ENCODE measurements at places on chromosomes 7 and 10. TPM values are rescaled to one million over a fixed set of nuclear protein-coding genes. Genes with fewer than 3 reads are reported as not detected.

GRCh38 chr7:45590679-45591057, 16.5 kb downstream of the ADCY1 start:
- no peak overlapping the region for H3K4me3 ChIP-seq
- no peak for DNase-seq
- H3K27ac ChIP-seq: no peak overlapping the region

GRCh38 chr7:105261689-105262088, 127.0 kb downstream of the SRPK2 start:
- H3K4me1 ChIP-seq: no peaks in the 10 kb centered on the region
- H3K27ac ChIP-seq: no peak overlapping the region
- no peak overlapping the region for H3K4me3 ChIP-seq
- H3K36me3 ChIP-seq: no peaks in the 10 kb centered on the region
- no peaks in the 10 kb centered on the region for H3K27me3 ChIP-seq

GRCh38 chr7:134362587-134363483, 46.1 kb upstream of the SLC35B4 start:
- no peaks in the 10 kb centered on the region for H3K36me3 ChIP-seq
- H3K4me3 ChIP-seq: no peak overlapping the region
- H3K27ac ChIP-seq: peak overlapping the region; percentile 91
- peaks cover 71% of the 10 kb centered on the region for H3K4me1 ChIP-seq
- DNase-seq: peak; percentile 76

DNA sequence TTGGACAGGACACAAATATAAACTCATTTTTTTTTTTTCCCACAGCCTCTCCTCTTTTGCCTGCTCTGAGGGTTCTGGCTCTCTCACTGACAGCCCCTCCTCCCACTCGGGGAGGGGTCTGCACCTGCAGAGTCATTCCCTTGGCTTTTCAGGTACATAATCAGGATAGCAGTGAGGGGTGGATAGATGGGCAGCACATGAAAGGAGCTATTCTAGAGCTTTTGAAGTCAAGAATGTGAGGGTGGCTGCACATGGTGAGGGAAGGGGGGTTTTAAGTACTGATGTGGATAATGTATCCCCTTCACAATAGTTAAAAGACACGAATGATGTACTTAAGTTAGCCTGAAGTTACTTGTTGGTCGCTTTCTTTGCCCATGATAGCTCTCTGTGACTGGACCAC, 76.2 kb downstream of the CFAP58 start:
- H3K36me3 ChIP-seq: no peaks in the 10 kb centered on the region
- no peak overlapping the region for H3K27ac ChIP-seq
- H3K4me1 ChIP-seq: no peaks in the 10 kb centered on the region
- no peak for DNase-seq
- no peaks in the 10 kb centered on the region for H3K27me3 ChIP-seq
- H3K4me3 ChIP-seq: no peak overlapping the region

Gene SPDYE2
- not detected for total RNA-seq

Gene MRLN
- not detected for total RNA-seq

DNA sequence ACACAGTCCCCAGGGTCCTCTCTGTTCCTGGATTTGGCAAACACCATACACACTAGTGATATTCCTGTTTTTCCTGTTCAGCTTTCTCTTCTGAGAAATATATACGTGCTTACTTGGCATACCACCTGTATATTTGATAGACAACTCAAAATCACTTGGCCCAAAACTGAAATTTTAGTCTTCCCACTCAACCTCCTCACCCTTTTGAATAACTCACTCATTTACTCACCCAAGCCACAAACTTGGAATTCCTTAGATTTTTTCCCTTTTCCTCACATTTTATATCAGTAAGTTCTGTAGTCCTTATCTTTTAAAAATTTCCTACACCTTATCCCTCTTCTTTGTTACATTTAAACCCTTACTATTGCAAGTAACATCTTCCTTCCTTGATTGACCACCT, 143.4 kb downstream of the PPP1R3A start:
- no peaks in the 10 kb centered on the region for H3K36me3 ChIP-seq
- H3K27me3 ChIP-seq: no peaks in the 10 kb centered on the region
- H3K27ac ChIP-seq: no peak overlapping the region
- H3K4me3 ChIP-seq: no peak overlapping the region
- H3K4me1 ChIP-seq: no peaks in the 10 kb centered on the region

GRCh38 chr10:52213321-52213752, 100.7 kb upstream of the DKK1 start:
- H3K4me3 ChIP-seq: no peak overlapping the region
- no peaks in the 10 kb centered on the region for H3K4me1 ChIP-seq
- H3K27ac ChIP-seq: peak overlapping the region; percentile 81
- DNase-seq: no peak
- no peaks in the 10 kb centered on the region for H3K27me3 ChIP-seq
- H3K36me3 ChIP-seq: no peaks in the 10 kb centered on the region

GRCh38 chr7:23017309-23017708, 3.4 kb upstream of the HYCC1 start:
- H3K27me3 ChIP-seq: no peaks in the 10 kb centered on the region
- H3K27ac ChIP-seq: no peak overlapping the region
- no peak overlapping the region for H3K4me3 ChIP-seq
- peaks cover 6% of the 10 kb centered on the region for H3K4me1 ChIP-seq
- H3K36me3 ChIP-seq: no peaks in the 10 kb centered on the region
- DNase-seq: no peak

DNA sequence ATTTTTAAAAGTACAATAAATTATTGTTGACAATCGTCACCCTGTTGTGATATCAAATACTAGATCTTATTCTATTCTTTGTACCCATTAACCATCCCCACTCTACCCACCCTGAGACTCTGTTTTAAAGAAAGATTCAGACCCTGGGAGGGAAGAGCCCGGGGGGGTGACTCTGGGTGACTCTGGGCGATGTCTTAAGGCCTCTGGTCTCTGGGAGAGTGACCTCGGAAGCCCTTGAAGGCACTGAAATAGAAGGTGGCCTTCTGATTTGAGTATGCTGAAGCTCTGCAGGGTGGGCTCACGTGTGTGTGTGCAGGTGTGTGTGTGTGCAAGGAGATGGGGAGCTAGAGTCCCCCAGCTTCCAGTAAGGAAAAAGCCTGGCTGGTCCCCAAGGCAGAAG, 9.7 kb downstream of the ADAP1 start:
- H3K4me1 ChIP-seq: no peaks in the 10 kb centered on the region
- H3K27ac ChIP-seq: no peak overlapping the region
- no peaks in the 10 kb centered on the region for H3K27me3 ChIP-seq
- H3K36me3 ChIP-seq: no peaks in the 10 kb centered on the region
- no peak overlapping the region for H3K4me3 ChIP-seq

DNA sequence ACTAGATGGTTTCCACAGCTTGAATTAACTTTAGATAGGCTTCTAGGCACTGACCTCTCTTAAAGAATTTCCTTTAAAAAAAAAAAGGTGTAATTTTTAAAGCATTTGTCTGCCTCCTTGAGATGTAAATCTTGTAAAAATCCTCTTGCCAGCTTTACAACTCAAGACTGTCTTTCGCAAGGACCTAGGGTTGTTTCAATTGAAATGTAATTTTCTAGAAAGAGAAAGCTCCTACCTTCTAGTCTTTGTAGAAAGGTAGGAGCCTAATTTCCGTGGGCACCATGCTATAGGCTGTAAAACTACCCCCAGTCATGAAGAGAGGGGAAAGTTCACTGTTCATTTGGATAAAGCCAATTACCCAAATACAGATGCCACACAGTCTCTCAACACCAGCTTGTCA, 228.8 kb upstream of the TMEM229A start:
- H3K36me3 ChIP-seq: no peaks in the 10 kb centered on the region
- no peaks in the 10 kb centered on the region for H3K27me3 ChIP-seq
- DNase-seq: no peak
- no peak overlapping the region for H3K27ac ChIP-seq
- H3K4me3 ChIP-seq: no peak overlapping the region

DNA sequence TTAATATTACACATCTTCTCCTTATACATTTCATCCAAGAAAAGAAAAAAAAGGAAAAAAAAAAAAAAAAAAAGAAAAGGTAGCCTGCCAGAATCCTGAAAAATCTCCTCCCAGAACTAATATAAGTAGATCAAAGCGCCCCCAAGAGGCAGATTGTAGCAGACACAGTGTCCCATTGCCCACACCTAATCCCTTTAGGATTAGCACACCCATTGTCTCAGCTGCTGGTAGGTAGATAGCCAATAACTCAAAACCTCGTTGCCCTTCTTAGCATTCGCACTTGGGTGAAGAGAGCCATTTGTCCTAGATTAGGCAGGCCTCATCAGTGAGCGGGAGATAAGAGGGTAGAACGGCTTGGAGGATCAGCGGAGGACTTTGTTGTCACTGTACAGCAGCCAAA, 100.2 kb upstream of the SORCS1 start:
- H3K36me3 ChIP-seq: no peaks in the 10 kb centered on the region
- no peak overlapping the region for H3K4me3 ChIP-seq
- H3K4me1 ChIP-seq: no peaks in the 10 kb centered on the region
- no peak overlapping the region for H3K27ac ChIP-seq
- no peaks in the 10 kb centered on the region for H3K27me3 ChIP-seq

Gene USP6NL
- total RNA-seq: 15.3 TPM

Gene MBL2
- total RNA-seq: 112 TPM

- H3K4me1 ChIP-seq: no peaks in the 10 kb centered on the region
- no peaks in the 10 kb centered on the region for H3K27me3 ChIP-seq
- peak overlapping the region; percentile 75 for H3K27ac ChIP-seq
- H3K4me3 ChIP-seq: no peak overlapping the region
- H3K36me3 ChIP-seq: no peaks in the 10 kb centered on the region
- no peak for DNase-seq
These were observed 24.7 kb upstream of the RBM33 start for GRCh38 chr7:155619634-155620271.

Gene GUSB
- total RNA-seq: 49.1 TPM

DNA sequence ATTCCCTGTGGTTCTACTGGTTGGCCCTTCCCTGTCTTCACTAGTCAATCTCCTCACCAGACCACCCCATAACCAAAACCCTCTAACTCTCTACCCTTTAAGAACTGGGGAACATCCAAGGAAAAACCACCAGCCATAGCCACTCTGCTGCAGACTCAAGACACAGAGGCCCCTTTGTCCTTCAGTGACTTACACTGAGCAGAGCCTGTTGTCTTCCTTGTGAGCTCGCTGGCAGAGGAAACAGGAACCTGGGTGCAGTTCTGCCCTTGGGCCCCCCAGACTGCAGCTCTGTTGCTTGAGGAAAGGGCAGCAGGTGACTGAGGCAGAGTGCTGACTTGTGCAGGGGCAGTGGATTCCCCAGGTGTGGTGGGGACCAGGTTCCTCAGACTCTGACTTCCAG, 30.6 kb downstream of the ZC3HAV1 start:
- DNase-seq: no peak
- H3K4me1 ChIP-seq: no peaks in the 10 kb centered on the region
- peaks cover 44% of the 10 kb centered on the region for H3K36me3 ChIP-seq
- no peaks in the 10 kb centered on the region for H3K27me3 ChIP-seq
- no peak overlapping the region for H3K27ac ChIP-seq
- no peak overlapping the region for H3K4me3 ChIP-seq
